Stimulated activated CD8-positive, alpha-beta memory T cell treated with anti-CD3 and anti-CD28 coated beads, Interleukin-4, amount 100 ng/mL, for 4 hours (primary cell): ENCODE measurements at places on chromosomes 2 and 18.

DNA sequence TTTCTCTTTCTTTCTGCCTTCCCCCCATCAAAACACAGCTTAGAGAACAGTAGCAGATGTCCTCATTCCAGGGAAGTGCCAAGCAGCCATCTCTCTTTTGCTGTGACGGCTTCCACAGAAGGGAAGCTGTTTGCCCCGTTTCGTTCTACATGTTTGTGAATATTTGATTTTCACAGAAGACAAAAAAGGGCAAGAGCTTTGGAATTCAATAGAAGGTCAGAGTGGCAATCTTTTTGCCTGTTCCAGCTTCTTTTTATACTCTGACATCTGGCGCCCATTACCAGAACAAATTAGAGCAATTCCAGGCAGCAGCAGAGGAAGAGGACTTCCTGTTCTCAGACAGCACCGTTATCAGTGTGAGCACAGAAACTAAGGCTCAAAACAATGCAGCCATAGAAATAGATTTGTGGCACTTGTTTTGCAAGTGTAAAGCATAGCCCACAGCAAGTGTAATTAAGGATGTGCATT is 79.0 kb upstream of the CDH19 start:
- DNase-seq: no peak

GRCh38 chr2:196802401-196802800 is 2.9 kb upstream of the GTF3C3 start:
- no peak for DNase-seq

DNA sequence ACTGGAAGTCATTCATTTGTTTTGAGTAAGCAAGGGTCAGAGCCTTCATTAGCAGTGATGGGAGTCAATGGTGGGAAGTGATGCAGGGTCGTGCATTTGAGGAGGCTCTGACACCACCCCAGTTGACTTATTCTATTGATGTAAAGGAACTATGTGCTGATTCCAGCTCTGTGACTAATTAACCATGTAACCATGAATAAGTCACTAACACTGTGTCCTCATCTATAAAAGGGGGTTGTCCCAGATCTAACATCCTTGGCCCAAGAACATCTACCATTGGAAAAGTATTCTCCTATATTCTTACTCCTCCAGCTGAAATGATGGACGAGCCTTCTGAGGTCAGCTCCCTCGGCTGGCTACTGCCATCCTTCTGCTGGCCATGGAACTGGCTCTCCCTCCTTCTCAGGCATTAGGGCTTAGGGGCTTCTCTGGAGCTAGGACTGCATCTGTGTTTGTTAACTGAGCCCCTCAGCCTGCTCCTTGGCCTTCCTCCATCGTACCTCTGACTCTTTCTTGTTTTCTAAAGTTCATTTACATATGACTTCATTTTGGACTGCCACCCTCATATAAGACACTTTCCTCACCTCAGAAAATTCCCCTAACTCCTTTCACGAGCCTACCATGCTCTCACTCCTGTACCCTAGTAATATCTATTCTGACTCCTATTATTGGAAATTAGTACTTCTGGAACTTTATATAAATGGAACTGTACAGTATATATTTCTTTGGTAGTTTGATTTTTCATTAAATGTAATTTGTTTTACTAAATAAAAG is 115.5 kb downstream of the KCTD1 start:
- no peak for DNase-seq

DNA sequence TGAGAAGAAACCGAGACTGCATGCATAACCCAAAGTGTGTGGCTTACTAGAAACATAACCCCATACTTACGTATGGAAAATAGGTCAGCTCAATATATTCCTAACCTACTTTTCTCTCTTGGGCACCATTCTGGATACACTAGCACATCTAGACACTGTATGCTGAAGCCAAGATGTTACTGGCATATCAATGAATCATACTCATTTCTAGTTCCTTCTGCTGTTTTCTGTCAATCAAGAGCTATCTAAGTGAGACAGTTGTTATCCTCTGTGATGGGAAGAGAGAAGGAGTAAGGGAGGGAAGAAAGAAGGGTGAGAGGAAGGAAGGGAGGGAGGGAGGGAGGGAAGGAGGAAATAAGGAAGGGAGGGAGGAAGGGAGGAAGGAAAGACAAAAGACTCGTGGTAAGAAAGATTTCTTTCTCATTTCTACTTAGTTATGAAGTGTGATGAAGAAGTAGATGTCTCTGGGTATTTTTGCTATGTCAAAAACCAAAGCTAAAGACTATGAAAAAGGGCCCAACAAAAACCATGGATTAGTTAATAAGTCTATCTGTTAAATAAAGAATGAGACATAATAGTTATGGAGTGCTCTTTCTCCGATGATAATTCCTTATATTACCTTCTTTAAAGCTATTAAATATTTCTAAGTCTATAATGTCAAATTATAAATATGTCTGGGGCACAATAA is 248.4 kb downstream of the ZNF521 start:
- no peak for DNase-seq

GRCh38 chr2:166074430-166074829 is 53.4 kb downstream of the SCN1A start:
- DNase-seq: no peak

- no peak for DNase-seq
These were observed 256.0 kb downstream of the C1D start for GRCh38 chr2:67806816-67807215.

DNA sequence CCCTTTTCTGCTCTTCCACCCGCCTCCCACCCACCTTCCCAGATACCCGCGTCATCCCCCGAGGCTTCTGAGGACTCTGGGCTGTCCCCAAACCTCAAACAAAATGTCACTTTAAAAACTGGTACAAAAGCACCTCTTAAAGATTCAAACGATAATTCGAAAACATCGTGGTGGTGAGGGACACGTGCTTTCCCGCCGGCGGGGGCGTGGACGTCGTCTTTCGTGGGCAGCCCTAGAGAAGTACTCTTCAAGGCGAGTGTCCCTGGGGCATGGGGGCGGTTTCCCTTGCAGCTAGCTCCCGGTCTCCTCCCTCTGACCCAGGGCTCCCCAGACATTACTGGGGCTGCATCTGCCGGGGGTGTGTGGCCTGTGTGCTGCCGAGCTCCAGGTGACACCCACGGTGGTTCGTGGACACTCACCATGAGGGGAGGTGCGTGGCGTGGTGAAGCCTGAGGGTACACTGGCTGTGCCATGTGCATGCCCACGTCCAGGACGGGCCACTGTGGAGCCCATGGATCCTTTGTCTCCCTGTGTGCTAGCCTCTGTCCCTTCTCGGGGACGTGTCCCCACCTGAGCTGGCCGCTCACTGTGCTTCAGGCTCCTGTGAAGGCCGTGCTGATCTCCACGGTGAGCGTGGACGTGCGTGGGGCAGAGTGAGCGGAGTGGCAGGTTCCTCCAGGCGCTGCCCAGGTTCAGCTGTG is 117.8 kb downstream of the NFATC1 start:
- DNase-seq: no peak

DNA sequence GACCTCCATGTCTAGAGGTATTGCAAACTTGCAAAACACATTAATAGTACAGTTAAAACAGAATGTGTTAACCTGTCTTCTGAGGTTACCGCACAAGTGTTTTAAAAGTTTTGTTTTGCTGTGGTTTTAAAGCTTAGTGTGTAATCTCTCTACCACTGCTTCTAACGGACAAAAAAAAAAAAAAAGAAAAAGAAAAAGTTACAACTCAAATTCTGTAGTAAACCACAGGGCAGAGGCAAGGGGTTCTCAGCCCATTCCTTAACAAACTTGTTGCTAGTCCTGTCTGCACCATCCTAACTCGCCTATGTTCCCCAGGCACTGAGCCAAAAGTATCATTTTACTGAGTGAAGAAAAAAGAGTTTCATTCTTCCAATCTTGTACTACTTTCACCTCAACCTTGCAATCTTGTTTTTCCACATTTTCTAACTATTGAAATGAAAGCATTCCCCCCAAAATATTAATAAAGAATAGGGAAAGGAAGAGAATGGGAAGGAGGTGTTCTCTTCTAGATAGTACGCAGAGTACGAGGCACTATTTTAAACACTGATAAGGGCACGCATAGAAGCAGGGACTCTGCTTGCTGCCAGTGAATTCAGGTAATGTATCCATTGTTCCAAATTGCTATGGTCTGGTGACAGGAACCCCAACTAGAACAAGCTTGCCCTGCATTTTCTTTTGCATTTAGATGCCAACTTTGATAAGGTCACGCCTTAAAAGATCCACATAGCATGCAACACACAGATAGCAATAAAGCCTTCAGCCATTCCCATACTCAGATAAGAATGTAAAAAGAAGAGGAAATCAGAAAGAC is 47.1 kb downstream of the IKZF2 start:
- DNase-seq: no peak

GRCh38 chr2:1222056-1222455 is 191.2 kb upstream of the TPO start:
- DNase-seq: no peak

GRCh38 chr2:23456881-23457760 is 72.1 kb downstream of the KLHL29 start:
- no peak for DNase-seq

GRCh38 chr18:55097456-55098170 is 138.4 kb upstream of the CCDC68 start:
- no peak for DNase-seq

DNA sequence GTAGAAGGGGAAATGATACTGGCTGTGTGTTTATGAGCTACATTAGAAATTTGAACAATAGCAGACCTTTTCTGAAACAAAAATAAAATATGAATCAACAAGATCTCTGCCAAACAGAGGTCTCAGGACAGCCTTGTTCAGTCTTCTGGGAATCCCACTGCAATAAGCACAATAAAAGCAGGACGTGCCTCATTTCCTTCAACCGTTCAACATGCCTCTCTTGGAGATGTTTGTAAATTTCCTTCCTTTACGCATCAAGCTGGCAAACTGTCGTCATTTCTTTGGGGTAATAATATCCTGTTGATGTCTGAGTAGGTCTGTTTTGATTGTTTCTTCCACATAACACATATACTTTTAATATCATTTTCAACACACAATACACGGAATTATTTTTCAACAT is 77.2 kb downstream of the TCF4 start:
- no peak for DNase-seq

- DNase-seq: no peak
These were observed 113.2 kb downstream of the BCL11A start for GRCh38 chr2:60440079-60440766.

DNA sequence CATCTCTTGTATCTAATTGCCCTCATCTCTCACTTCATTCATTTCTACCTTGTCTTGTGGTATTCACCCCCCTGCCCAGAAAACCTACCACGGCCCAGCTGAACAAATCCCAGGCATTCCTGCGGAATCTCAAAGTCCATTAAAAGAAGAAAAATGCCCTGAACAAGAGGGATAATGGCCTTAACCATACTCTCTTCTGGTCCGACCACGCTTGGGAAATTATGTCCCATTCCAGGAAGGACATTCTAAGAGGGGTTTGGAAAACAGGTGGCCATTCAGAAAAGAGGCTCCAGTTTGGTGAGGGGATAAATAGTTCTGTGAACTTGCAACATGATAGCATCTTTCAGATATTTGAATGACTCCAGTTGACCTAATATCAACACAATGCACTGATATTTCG is 349.9 kb upstream of the ZNF521 start:
- DNase-seq: no peak

GRCh38 chr2:59604123-59604522 is 949.3 kb downstream of the BCL11A start:
- no peak for DNase-seq

DNA sequence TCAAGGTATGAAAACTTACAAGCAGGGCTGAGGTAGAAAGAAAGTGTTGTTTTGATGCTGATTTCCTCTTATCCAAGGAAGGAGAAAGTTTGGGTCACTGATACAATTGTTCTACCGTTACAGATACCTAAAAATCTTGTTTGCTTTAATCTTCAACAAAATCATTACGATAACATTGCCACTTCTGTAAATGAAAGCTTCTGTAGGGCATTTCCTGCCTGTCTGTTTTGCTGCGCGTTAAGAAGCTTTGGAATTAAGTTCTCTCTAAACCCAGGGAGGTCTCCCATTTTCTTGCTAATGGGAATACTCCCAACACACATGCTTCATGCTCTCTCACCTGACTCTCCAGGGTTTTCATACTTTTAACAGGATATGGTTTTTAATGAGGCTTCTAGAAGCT is 258.5 kb downstream of the PTGR3 start:
- DNase-seq: no peak

GRCh38 chr2:37349231-37349860 is 4.9 kb downstream of the QPCT start:
- DNase-seq: no peak

- DNase-seq: no peak
These were observed 25.4 kb upstream of the DTNB start for GRCh38 chr2:25698752-25699151.

GRCh38 chr18:61635901-61636528 is 256.8 kb downstream of the RNF152 start:
- no peak for DNase-seq

DNA sequence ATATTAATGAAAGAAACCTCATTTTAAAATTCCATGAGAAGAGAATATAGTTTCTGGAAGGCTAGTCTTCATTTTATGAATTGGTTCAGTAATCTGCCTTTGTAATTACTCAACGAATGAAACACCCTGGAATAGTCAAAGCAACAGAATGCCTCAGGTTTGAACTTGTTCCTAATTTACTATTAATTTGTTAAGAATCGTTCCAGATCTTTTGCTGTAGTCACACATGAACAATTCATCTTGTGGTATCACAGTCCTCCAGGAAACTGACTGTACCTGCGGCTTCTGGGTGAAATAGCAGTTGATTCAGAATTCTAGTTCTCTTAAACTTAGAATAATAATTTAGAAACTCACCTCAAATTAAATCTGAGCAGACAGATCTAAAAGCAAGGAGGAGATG is 282.7 kb upstream of the MAP2 start:
- no peak for DNase-seq

GRCh38 chr2:25036221-25036559 is 5.7 kb upstream of the EFR3B start:
- no peak for DNase-seq

GRCh38 chr2:227473806-227474205 is 1.9 kb downstream of the AGFG1 start:
- DNase-seq: no peak

DNA sequence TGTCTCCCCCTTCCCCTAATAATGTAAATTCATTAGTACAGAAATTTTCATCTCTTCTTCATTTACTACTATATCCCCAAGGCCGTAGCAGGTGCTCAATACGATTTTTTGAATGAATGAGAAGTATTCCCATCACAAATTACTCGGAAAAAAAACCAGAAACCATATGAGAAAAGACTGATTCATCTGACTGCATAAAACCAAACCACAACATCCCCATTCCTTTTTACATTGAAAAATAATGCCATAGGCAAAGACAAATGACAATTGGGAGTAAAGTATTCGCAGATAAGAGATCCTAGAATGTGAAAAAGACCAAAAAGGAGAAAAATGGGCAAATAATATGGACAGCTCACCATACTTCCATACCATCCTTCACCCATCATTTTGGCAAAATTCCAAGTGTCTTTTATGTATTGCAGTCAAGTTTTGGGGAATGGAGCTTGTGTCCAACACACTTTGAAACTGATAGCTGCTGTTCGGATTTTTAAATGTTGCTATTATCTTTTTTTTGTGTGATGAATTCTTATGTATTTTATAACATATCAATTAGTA is 1.5 kb downstream of the ZC3H8 start:
- no peak for DNase-seq

DNA sequence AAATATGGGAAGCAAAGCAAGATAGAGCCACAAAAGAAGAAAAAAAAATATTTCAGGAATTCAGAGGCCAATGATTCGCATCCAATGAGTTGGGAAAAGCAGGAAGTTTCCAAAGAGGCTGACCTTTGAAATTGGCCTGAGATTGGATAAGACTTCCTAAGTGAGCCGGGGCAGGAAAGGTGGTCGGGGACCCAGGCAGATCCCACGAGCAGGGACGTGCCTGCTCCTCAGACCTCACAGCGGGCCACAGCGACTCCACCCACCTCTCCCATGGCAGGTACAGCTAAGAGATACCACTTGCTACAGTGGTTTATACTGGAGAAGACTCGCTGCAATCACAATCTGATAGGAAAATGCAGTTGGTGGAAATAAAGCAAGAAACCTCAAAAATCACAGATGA is 102.8 kb upstream of the SALL3 start:
- DNase-seq: no peak
